ENCODE measurements at places on chromosomes 7 and 10.

- DNase-seq = no peak
These were observed 212.6 kb downstream of the CHCHD3 start for GRCh38 chr7:132869166-132869861.

- no peak for DNase-seq
These were observed 14.8 kb downstream of the MYL10 start for GRCh38 chr7:101614098-101614938.

DNA sequence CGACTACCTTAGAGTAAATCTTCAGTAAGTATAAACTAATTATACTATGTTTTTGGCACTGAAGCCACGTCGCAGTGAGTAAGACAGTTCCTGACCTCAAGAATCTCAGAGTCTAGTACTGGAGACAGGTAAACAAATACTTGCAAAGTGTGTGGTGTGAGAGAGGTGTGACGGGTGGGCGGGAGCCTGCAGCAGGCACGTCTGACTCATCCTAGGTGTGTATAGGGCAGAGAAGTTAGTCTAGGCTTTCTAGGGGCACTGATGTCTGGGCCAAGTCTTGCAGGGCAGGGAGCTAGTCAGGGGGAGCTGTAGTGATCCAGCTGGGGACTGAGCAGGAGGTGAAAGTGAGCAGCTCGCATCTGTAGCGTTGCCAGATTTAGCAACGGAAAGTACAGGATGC, 35.9 kb upstream of the SFTPD start:
- no peak for DNase-seq

- no peak for DNase-seq
These were observed 267.8 kb upstream of the MYO3A start for GRCh38 chr10:25666276-25666675.

- no peak for DNase-seq
These were observed 43.7 kb upstream of the INSIG1 start for GRCh38 chr7:155254018-155254417.

DNA sequence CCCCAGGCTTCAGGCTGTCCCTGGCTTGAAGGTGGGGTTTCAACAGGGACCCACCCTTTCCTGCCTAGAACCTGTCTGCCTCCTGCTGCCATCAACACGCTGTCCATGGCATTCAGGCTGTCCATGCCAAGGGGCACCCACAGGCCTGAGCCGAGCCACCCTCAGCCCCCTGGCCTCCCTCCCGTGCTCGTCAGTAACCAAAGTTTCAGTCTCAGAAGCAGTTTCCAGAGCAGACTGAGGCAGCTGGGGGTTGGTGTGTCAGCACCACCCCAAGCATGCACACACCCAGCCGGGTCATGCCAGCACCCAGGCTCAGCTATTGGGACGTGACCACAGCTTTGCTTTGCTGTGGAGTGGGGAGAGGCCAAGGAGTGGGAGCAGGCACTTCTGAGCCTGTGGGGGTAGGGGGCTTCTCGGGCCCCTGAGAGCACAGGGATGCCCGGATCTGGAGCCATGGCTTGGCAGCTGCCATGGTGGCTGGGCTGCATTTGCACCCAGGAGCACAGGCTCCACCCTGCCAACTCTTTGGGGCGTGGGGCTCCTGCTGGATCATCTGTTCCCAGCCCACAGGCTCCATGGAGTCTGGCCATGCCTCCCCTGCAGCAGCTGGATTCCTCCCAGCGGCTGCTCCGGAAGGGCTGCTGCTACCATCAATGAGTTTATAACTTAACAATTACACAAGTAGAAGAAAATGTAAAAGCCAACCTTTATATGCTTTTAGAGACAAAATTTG, 314.5 kb upstream of the SEMA3C start:
- DNase-seq = no peak

DNA sequence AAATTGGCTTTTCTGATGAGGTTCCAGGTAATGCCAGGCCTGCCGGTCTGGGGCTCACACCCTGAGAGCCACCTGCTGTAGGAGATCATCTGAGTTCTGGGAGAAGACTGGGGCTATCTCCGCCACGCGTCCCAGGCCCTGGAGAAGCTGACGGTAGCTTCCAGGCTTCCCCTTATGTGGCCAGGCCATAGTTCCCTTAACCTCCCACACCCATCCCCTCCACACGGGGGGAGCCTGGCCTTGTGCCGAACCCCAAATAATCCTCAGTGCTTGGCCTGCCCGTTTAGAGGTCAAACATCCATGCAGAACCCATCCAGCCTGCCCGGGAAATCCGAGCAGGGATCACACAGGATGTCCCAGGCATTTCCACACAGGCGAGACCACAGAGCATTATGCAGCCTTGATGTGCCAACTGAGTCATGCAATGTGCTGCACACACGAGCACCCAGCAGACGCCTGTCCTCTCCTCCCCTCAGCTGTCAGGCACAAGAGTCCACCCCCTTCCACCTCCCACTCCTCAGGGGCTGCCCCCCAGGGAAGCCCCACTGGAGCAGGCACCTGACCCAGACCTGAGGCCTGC, 176.2 kb downstream of the PRKAG2 start:
- DNase-seq = no peak

DNA sequence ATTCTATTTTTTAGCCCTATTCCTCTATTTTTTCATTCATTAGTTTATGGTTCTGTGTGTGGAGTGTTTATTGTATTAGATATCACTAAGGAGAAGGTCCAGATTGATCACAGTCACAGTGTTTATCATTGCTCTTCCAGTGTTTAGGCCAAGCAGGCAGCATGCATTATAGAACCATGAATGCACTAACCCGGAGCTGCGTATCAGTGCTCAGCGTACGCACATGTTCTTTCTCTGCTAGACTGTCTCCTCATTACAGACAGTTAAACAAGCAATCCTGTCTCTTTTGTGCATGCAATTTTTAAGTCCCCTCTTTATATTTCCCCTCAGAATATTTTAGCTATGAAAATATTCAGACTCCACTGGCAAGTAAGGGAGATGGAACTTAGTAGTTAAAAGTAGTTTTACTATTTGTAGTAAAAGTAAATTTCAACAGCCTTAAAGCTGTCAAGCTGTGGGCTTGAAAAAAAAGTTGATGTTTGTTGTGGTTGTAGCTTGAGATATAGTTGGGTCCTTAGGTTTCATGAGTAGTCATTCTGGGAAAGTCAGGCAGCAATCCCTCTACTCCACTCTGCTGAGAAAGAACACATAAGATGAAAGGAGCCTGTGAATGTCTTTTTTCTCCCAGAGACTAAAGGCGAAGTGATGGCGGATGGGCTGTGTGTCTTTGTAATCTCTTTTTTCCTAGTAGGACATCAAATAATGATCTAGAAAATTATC, 260.4 kb downstream of the CDK14 start:
- DNase-seq = no peak

DNA sequence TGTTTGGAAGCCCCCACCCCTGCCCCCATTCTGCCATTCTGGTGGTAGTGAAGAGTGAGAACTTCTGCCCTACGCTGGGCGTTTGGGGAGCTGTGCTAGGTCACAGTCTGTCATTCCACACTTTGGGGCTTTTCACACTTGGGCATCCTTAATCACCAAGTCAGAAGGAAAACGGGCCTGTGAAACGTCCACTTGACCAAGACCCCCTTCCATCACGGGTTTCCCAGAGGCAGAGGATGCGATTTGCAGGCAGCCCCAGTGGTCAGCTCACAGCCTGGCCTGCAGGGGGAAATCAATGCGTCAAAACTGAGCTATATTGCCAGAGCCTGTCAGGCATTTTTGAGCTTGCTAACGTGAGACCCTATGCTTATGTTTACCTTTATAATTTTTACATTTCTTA, 663.3 kb upstream of the MGMT start:
- DNase-seq = no peak

GRCh38 chr10:124600051-124600880, 138.6 kb downstream of the LHPP start:
- no peak for DNase-seq

DNA sequence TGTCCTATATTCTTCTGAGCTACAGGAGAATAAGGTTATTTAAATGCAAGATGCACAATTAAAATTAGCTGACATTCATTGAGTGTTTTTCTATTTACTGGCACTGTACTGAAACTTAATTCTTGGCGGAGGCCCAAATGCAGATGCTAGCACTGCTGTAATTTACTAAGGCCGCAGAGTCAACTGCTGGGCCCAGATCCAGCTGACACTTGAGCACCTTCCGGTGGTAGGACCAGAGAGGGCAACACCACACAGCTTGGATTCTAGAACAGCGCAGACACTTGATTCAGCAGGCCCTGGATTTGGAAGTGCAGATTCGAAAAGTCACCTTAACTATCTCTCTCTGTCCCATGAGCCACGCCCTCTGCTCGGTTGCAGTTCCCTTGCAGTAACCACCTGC, 228.6 kb upstream of the TMEM72 start:
- DNase-seq = no peak

GRCh38 chr7:83613232-83613631, 35.7 kb downstream of the SEMA3E start:
- no peak for DNase-seq

DNA sequence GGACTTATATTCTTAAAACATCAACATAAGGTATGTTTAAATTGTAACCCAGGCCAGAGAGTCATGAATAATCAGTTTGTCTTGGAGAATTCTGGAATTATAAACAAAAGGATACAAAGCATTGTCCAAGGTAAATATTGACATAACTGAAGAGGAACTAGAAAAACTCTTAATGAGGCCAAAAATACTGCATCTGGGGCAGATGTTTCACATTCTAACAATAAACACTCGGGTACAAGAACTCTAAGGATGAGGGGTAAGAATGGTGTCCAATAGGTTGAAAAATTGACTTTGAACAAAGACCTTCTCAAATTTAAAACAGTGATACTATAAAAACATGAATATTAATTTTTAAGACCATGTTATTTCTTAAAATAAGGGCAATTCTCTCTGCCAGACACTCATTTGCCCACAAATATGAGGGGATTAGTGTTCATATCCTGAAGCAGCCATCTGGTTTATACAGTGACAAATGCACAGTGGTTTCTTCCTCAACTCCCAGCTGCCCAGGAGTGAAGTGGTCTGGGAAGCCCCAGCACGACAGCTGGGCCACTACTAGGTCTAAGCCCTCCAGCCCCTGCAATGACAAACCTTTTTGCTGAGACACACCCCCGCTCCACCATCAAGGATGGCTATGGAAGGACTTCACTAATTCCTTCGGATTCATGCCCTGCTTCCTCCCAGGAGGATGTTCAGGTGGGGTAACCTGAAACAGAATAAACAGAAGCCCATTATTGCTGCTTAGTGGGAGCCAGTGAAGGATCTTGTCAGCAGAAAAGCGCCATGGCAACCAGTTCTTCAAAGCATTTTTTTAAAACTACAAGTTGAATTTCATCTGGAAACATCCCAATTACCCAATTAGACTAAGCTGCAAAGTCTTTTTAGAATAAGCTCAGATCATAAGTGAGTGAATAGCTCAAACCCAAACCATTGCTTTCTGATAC, 107.5 kb upstream of the ARID5B start:
- DNase-seq = no peak

GRCh38 chr7:57772126-57772924, 322.3 kb downstream of the ZNF716 start:
- DNase-seq = no peak
